ENCODE measurements at places on chromosomes 5 and 9.

- H3K27ac ChIP-seq: peak overlapping the region; percentile 80
- peak overlapping the region; percentile 45 for H3K4me3 ChIP-seq
- peaks cover 33% of the 10 kb centered on the region for H3K4me1 ChIP-seq
- H3K27me3 ChIP-seq: no peaks in the 10 kb centered on the region
These were observed 173.4 kb downstream of the NR3C1 start for GRCh38 chr5:143229896-143230675.

DNA sequence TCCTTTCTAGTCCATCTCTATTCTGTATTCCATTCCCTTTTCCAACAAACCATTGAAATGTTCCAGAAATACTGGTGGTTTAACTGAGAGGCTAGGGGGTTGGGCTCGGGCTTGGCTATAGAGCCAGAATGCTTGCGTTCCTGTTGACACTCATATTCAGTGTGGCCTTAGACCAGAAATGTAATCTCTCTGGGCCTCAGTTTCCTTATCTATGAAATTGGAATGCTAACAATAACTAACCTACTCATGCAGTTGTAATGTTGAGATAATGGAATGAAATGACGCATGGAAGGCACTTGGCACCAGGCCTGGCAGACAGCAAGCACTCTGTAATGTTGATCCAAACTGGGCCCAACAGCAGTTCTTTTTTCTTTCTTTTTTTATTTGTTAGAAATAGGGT is 26.8 kb downstream of the JADE2 start:
- H3K27me3 ChIP-seq: no peaks in the 10 kb centered on the region
- H3K4me3 ChIP-seq: no peak overlapping the region
- H3K27ac ChIP-seq: peak overlapping the region; percentile 79
- H3K36me3 ChIP-seq: peaks cover 85% of the 10 kb centered on the region
- peaks cover 71% of the 10 kb centered on the region for H3K4me1 ChIP-seq

DNA sequence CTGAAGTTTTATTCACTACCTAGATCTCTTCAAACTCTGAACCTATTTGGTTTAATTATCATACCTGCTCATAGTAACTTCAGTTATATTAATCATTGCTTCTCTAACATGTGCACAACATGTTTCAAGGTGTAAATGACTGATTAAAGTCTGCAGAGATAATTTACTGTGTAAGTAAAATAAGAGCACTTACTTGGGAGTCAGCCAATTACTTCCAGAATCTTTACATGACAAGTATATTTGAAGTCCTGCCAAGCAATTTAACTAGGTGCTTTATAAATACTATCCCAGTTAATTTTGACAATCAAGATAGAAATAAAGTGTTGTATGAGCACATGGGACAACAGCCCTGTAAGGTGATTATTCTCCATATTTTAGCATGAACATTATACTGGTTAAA is 109.9 kb downstream of the RFX3 start:
- no peak overlapping the region for H3K4me3 ChIP-seq
- H3K4me1 ChIP-seq: no peaks in the 10 kb centered on the region
- DNase-seq: no peak
- H3K36me3 ChIP-seq: peaks cover 6% of the 10 kb centered on the region

DNA sequence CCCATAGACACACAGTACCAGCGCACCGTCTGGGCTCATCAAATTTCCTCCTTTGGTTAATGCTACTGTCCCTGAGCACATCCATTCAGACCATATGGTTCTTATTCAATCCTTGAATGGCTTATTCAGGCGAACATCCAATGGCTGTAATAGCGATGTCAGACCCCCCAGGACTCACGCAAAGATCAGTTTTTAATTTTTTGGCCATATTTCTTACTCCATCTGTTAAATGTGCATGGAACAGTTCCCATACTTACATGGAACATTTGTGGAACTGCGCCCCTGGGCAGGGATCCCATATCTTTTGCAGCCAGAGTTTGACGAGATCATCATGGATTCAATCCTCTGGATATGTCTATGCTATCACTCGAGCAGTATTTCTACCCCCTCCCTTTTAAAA is 213.2 kb downstream of the ADAMTS6 start:
- H3K36me3 ChIP-seq: no peaks in the 10 kb centered on the region
- no peak overlapping the region for H3K4me3 ChIP-seq
- no peaks in the 10 kb centered on the region for H3K4me1 ChIP-seq
- H3K27ac ChIP-seq: no peak overlapping the region
- H3K27me3 ChIP-seq: no peaks in the 10 kb centered on the region

DNA sequence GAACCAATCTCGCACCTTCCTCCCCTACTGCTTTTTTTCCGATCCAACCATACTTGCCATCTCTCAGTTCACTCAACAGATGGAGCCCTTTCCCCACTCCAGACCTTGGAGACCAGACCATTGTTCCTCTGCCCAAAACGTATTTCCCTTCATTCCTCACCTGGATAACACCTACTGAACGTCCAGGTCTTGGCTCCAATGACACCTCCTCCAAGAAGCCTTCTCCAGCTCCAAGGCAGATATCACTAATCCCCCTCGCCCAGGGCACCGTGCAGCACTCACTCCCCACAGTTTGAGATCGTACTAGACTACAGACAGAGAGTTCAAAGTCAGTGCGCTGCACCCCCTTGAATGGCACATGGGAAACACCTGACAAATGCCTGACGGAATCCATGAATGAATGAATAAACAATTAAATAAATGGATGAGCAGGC is 47.1 kb upstream of the AKNA start:
- no peak overlapping the region for H3K4me3 ChIP-seq
- H3K27me3 ChIP-seq: no peaks in the 10 kb centered on the region
- no peak overlapping the region for H3K27ac ChIP-seq
- peaks cover 4% of the 10 kb centered on the region for H3K4me1 ChIP-seq
- no peak for DNase-seq

- no peaks in the 10 kb centered on the region for H3K27me3 ChIP-seq
- peaks cover 84% of the 10 kb centered on the region for H3K36me3 ChIP-seq
- H3K4me1 ChIP-seq: peaks cover 12% of the 10 kb centered on the region
- no peak for DNase-seq
- H3K27ac ChIP-seq: peak overlapping the region; percentile 39
These were observed 88.1 kb downstream of the OTULIN start for GRCh38 chr5:14752497-14753071.

GRCh38 chr9:818958-819357 is 22.5 kb upstream of the DMRT1 start:
- no peak for DNase-seq
- H3K27me3 ChIP-seq: no peaks in the 10 kb centered on the region
- no peak overlapping the region for H3K4me3 ChIP-seq
- no peaks in the 10 kb centered on the region for H3K36me3 ChIP-seq

- H3K4me3 ChIP-seq: no peak overlapping the region
- H3K27me3 ChIP-seq: peaks cover 39% of the 10 kb centered on the region
- DNase-seq: no peak
- no peak overlapping the region for H3K27ac ChIP-seq
These were observed 105.3 kb downstream of the PCSK1 start for GRCh38 chr5:96327722-96328121.

Data from activated T-cell treated with anti-CD3 and anti-CD28 coated beads, Interleukin-2, amount 50 U/mL, for 24 hours (primary cell).